ENCODE measurements at places on chromosomes 6 and 20. TPM values are rescaled to one million over a fixed set of nuclear protein-coding genes. Genes with fewer than 3 reads are reported as not detected.

GRCh38 chr6:160737934-160738333 lies 35.9 kb downstream of the PLG start:
- no peak for DNase-seq

GRCh38 chr6:153980171-153980570 lies 58.9 kb upstream of the OPRM1 start:
- no peak for DNase-seq

- DNase-seq, result no peak
Measured at GRCh38 chr20:59632541-59633113, 28.3 kb downstream of the PHACTR3 start.

GRCh38 chr6:148404456-148405054 lies 61.9 kb downstream of the SASH1 start:
- DNase-seq, result no peak

NKAPL gene
- total RNA-seq, result 3.2 TPM

GRCh38 chr6:130148181-130148580 lies 74.6 kb downstream of the SAMD3 start:
- no peak for DNase-seq

LY6G6C gene
- total RNA-seq, result not detected

- DNase-seq, result no peak
Measured at GRCh38 chr6:125169522-125169921, 15.9 kb downstream of the TPD52L1 start.

GRCh38 chr6:89970609-89971337 lies 76.5 kb downstream of the GJA10 start:
- no peak for DNase-seq

Data from aorta (tissue), 5 donors.